ENCODE measurements at places on chromosomes 5 and 9.

DNA sequence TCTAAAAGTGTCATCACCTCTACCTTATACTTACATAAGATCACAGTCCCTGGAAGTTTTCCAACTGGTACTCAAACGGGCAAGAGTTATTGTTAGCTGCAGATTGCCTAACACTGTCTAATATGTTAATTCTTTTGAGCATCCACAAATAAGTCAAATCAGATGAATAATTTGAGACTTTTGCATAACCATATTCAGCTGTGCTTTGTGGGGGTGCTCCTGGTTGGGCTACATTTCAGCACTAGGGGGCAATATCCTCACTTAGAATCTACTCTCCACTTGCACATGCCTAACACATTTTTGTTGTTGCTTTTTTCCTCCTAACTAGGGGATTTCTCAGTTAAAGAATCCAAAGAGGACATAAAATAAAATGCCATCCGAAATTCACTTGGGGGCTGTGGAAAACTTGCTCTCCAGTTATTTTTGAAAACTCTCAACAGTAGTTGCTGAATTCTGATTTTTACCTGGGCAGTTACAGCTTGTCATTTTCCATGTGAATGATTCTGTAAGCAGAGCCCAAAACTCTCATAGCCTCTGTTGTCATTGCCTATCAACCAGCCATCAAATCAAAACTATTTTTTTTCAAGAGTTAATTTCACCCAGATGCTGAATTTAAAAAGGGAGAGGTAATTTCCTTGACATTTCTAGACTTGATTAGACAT lies 71.5 kb downstream of the TRIM36 start:
- DNase-seq = peak; percentile 6

GRCh38 chr5:95780597-95780996 lies 41.9 kb downstream of the GLRX start:
- DNase-seq = no peak

- DNase-seq = no peak
Measured at GRCh38 chr9:133916159-133916541, 76.0 kb downstream of the VAV2 start.

DNA sequence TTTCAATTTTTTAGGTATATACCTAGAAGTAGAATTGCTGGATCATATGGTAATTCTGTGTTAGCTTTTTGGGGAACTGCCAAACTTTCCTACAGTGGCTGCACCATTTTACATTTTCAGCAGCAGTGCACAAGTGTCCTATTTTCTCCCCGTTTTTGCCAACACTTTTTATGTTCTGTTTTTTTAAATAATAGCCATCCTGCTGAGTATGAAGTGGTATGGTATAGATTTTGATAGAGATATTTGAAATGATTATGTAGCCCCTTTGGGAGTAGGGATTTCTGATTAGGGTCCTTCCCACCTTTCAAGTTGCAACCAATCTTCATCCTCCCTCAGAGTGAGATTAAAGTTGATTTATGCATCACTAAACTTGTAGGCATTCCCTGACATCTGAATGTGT lies 76.5 kb downstream of the ARHGEF28 start:
- no peak for DNase-seq

GRCh38 chr5:164475339-164475977 lies 970.0 kb downstream of the MAT2B start:
- no peak for DNase-seq

- DNase-seq = no peak
Measured at GRCh38 chr9:35488021-35488420, 1.9 kb upstream of the RUSC2 start.

DNA sequence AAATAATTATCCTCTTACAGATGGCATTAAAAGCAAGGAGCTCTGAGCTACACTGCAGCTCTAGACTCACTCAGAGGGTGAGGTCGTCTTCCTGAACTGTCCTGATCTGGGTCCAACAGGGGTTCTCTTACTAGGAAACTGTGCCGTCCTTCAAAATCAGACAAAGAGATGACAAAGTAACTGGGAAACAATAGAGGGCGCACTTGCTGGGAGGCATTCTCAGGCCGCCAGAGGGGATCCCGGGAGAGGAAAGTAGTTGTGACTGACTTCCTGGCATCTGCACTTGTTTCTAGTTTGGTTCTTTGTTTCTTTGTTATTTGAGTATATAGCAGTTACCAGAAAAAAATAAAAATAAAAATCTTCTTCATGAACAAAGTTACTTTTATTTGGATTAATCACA lies 142.9 kb upstream of the MSX2 start:
- no peak for DNase-seq

DNA sequence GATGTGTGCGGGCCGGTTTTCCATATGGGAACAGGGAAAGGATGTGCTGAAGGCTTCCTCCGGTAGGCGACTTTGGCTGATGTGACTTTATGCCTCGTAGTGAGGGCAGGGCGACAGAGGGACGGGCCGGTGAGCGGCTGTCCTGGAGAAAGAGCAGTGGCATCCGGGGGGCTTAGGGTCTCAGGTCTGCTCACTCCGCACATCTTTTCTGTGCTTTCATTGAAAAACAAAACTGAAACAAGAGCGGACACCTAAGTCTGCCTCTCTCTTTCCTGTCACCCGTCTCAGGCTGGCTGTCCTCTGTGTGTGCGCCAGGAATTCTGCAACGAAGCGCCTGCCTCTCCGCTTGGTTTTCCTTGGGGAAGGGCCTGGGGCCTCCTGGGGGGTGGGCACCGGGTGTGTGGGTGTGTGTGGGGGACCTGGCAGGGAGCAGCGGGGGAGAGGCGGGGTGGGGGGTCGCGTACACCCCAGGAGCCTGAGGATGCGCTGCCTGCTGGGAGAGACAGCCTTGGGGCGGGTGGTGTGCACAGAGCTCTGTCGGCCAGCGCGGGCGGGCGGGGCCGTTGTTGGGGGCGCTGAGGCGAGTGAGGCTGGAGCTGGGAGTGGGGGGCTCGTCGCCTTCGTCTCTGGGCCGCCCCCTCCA lies 580 bp upstream of the PRRX2 start:
- no peak for DNase-seq

GRCh38 chr9:124506433-124506832 lies 766 bp downstream of the NR5A1 start:
- DNase-seq = no peak

GRCh38 chr5:167152561-167152960 lies 1138.9 kb upstream of the WWC1 start:
- DNase-seq = no peak

DNA sequence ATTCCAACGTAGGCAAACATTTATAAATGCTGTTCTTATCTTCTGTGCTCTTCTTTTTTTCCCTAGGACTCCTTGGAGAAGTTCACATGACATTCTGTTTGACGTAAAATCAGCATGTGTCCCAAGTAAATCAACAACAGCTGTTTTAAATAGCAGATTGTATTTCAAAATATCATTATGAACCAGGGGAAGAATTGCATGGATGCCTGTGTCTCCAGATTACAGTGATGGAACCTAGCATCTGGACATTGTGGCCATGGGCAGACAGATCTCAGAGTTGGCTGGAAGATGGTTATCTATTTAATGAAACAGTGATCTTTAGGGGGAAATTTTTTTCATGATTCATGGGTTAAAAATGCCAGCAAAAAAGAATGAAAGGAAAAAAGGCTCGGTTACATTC lies 222.0 kb downstream of the MAN2A1 start:
- DNase-seq = peak; percentile 80

GRCh38 chr9:125810161-125810560 lies 63.0 kb downstream of the PBX3 start:
- DNase-seq = no peak

GRCh38 chr5:78985116-78985724 lies at the start of gene ARSB:
Gene ARSB, minus strand, starts transcription at chr5:78985310. Its CDS starts 62 bp downstream, at chr5:78985248.
- no peak for DNase-seq

GRCh38 chr5:31887556-31887955 lies 248.6 kb downstream of the PDZD2 start:
- DNase-seq = no peak

All from BJ (cell line).